Endothelial cell (in vitro differentiated cells): ENCODE measurements at places on chromosomes 12 and 14. TPM values are rescaled to one million over a fixed set of nuclear protein-coding genes. Genes with fewer than 3 reads are reported as not detected.
A peak's percentile ranks its signal among the peaks of the same experiment; 100 is the strongest.

DNA sequence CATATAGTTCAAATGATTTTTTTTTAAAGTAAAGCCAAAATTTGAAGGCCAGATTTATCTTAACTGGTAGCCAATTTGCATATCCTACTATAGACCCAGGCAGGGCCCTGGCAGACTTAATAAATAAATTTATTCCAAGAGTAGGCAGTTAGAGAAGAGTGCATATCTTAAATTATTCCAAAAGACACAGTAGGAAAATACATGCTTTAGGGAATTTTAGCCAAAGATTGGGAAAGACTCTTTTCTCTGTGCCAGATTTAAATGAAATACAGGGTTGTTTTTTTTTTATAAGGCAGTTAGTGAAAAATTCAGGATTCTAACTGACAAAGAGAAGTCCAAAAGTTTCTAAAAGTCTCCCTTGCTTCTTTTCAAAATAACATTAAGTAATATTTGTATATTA is 65.5 kb downstream of the ST8SIA1 start:
- H3K4me1 ChIP-seq: peaks cover 3% of the 10 kb centered on the region
- DNase-seq: no peak
- H3K27ac ChIP-seq: no peak overlapping the region
- H3K4me3 ChIP-seq: no peak overlapping the region

The TWF1 gene
- 44.8 TPM for total RNA-seq

The SAMD15 gene
- total RNA-seq: 1.7 TPM

- H3K36me3 ChIP-seq: peaks cover 17% of the 10 kb centered on the region
- DNase-seq: no peak
- H3K27me3 ChIP-seq: peaks cover 3% of the 10 kb centered on the region
- no peak overlapping the region for H3K4me3 ChIP-seq
- no peak overlapping the region for H3K27ac ChIP-seq
Measured at GRCh38 chr14:56244138-56244789, 126.1 kb downstream of the PELI2 start.

GRCh38 chr12:34603382-34604035 is 581.2 kb downstream of the ALG10 start:
- no peak for DNase-seq
- peaks cover 5% of the 10 kb centered on the region for H3K27me3 ChIP-seq
- peaks cover 3% of the 10 kb centered on the region for H3K36me3 ChIP-seq
- no peak overlapping the region for H3K27ac ChIP-seq

GRCh38 chr14:23042162-23042965 is at the start of gene PSMB11:
TSS of gene PSMB11 (plus strand) at chr14:23042212. CDS start at chr14:23042226, 14 bp downstream.
- peaks cover 6% of the 10 kb centered on the region for H3K36me3 ChIP-seq
- peaks cover 12% of the 10 kb centered on the region for H3K27me3 ChIP-seq
- no peak for DNase-seq
- peaks cover 38% of the 10 kb centered on the region for H3K4me1 ChIP-seq

The AICDA gene
- total RNA-seq: 0.10 TPM

DNA sequence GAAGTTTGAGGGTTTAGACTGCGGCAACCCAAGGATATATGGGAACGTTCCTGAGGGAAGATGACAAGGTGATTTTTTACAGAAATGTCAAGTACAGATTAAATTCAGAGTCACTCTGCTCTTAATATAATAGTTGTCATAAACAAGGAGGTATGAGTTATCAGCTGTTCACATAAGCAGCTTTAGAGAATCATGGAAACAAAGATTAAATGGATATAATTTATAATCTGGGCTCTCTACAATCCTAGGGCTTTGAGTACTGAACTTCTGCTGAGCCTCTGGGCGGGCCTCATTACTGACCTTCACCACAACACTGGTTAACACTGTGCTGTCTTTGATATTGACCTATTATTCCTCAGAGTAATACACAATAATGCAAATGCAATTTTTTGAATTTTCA is 577.8 kb downstream of the RPS29 start:
- H3K27ac ChIP-seq: no peak overlapping the region
- H3K27me3 ChIP-seq: no peaks in the 10 kb centered on the region
- DNase-seq: no peak
- H3K36me3 ChIP-seq: no peaks in the 10 kb centered on the region
- no peaks in the 10 kb centered on the region for H3K4me1 ChIP-seq

GRCh38 chr12:59403259-59403932 is 192.4 kb upstream of the SLC16A7 start:
- no peaks in the 10 kb centered on the region for H3K27me3 ChIP-seq
- H3K4me3 ChIP-seq: no peak overlapping the region

GRCh38 chr14:72600551-72601330 is 293.2 kb downstream of the DPF3 start:
- H3K4me1 ChIP-seq: peaks cover 10% of the 10 kb centered on the region
- H3K27ac ChIP-seq: no peak overlapping the region
- H3K27me3 ChIP-seq: no peaks in the 10 kb centered on the region
- no peaks in the 10 kb centered on the region for H3K36me3 ChIP-seq
- DNase-seq: no peak

The PXN gene
- total RNA-seq: 227 TPM

GRCh38 chr14:78307671-78308070 is 137.5 kb downstream of the NRXN3 start:
- H3K4me3 ChIP-seq: no peak overlapping the region
- DNase-seq: no peak
- no peak overlapping the region for H3K27ac ChIP-seq
- peaks cover 3% of the 10 kb centered on the region for H3K4me1 ChIP-seq
- H3K27me3 ChIP-seq: peaks cover 2% of the 10 kb centered on the region

- H3K36me3 ChIP-seq: peaks cover 6% of the 10 kb centered on the region
- peaks cover 3% of the 10 kb centered on the region for H3K27me3 ChIP-seq
- DNase-seq: no peak
- no peak overlapping the region for H3K4me3 ChIP-seq
- H3K4me1 ChIP-seq: no peaks in the 10 kb centered on the region
Measured at GRCh38 chr12:111310076-111310870, 58.6 kb downstream of the PHETA1 start.

GRCh38 chr14:77276295-77276935 is 5.4 kb upstream of the NGB start:
- H3K27ac ChIP-seq: no peak overlapping the region
- no peak for DNase-seq
- peaks cover 11% of the 10 kb centered on the region for H3K36me3 ChIP-seq
- peaks cover 7% of the 10 kb centered on the region for H3K4me1 ChIP-seq
- peaks cover 10% of the 10 kb centered on the region for H3K27me3 ChIP-seq

The OVCH1 gene
- not detected for total RNA-seq

DNA sequence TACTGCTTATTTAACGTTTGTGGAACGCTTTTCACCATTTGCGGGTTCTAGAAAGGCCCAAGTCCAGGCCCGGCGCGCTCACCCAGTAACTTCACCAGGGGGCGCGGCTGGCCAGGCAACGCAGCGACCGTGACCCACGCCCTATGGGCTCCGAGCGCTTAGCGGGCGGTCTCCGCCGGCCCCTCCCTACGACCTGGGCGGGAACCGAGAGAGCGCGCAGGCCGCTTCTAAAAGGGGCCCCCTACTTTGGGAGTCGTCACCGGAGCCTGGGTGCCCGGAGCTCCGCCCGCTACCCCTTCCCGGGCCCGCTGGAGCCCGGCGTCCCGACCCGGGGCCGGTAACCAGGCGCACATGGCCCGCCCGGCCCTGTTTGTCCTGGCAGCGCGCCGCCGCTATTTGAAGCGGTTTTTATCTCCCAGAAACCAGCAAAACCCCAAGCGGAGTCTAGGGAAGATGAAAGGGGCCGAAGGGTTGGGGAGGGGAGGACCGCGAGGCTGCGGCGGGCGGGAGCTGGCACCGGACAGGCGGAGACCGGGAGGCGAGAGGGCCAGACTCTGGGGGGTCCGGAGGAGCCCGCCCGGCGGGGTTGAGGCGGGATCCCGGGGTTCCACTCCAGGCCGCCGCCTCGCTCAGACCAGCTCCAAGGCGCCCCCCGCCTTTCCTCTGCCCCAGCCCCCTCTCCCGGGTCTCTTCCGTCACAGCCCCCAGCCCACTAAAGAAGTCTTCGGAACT is 3.5 kb upstream of the AAAS start:
- DNase-seq: peak; percentile 88
- peaks cover 12% of the 10 kb centered on the region for H3K27me3 ChIP-seq
- H3K4me3 ChIP-seq: peak overlapping the region; percentile 87
- H3K36me3 ChIP-seq: peaks cover 9% of the 10 kb centered on the region
- peaks cover 36% of the 10 kb centered on the region for H3K4me1 ChIP-seq

DNA sequence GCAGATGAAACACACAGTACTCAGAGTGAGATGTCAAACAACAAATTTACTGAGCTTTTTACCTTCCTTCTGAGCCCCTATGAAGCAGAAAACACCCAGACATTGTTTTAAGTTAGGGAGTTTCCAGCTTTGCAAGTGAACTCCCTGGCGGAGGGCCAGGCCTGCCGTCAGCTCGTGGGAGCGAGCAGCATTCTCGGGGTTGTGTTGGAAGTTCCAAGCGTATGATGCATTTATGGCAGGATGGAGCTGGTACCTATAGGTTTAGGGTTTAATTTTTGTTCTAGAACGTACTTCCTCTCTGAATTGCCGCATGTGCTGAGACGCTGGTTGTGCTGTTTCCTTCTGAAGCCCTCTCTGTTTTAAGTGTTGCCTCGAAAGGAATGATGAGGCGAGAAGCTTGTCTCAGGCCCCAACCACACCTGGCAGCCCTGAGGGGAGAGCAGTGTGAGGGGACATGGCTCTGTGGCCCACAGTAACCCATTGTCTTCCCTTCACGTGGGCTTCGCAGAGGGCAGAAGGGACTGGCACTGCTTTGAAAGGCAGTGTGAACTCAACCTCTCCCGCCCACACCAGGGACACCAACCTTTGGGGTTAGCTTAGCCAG is 76.6 kb downstream of the SSPN start:
- H3K4me1 ChIP-seq: peaks cover 22% of the 10 kb centered on the region
- no peak for DNase-seq
- no peak overlapping the region for H3K4me3 ChIP-seq
- H3K27ac ChIP-seq: no peak overlapping the region
- H3K36me3 ChIP-seq: no peaks in the 10 kb centered on the region
- H3K27me3 ChIP-seq: peaks cover 7% of the 10 kb centered on the region

- no peak for DNase-seq
- no peaks in the 10 kb centered on the region for H3K36me3 ChIP-seq
- no peaks in the 10 kb centered on the region for H3K4me1 ChIP-seq
Measured at GRCh38 chr14:104550340-104550860, 29.2 kb upstream of the C14orf180 start.

The ZNF385A gene
- 15.6 TPM for total RNA-seq

GRCh38 chr12:63090716-63091115 is 60.3 kb downstream of the AVPR1A start:
- no peak overlapping the region for H3K4me3 ChIP-seq
- DNase-seq: no peak
- no peaks in the 10 kb centered on the region for H3K36me3 ChIP-seq
- H3K4me1 ChIP-seq: peaks cover 34% of the 10 kb centered on the region
- H3K27ac ChIP-seq: no peak overlapping the region

GRCh38 chr14:50232276-50232642 is 881 bp upstream of the SOS2 start:
- no peak for DNase-seq
- H3K27ac ChIP-seq: peak overlapping the region; percentile 84
- H3K36me3 ChIP-seq: peaks cover 6% of the 10 kb centered on the region
- peak overlapping the region; percentile 93 for H3K4me3 ChIP-seq
- H3K4me1 ChIP-seq: peaks cover 19% of the 10 kb centered on the region

DNA sequence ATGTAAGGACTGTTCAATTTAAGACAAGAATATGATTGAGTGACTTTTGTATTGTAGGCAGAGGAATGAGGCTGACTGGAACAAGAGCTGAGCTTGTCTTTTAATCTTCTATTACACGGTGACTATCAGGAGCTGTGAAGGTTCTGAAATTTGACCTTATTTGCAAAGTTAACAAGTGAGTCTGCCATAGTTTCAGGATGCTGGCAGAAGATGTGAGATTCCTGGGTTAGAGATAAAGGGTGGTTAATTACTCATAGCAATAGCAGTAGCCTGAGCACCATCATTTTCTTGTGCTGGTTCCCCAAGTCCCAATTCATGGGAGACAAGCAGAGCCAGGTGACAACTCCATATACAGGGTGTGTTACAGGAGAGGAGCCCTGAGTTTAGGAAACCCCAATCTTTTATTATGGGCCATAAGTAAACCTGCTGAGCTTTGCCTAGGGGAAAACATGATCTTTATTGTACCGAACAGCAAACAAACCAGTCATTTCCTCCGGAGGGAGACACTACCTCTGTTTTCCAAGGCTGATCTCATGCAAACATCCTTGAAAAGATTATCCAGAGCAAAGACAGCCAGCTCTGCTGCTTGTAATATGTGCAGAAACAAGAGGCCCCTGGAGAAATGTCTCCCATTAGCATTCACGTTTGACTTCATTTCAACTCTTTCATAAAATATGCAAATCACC is 51.7 kb upstream of the DDX11 start:
- H3K4me3 ChIP-seq: no peak overlapping the region
- peaks cover 15% of the 10 kb centered on the region for H3K27me3 ChIP-seq
- H3K27ac ChIP-seq: no peak overlapping the region
- DNase-seq: no peak

GRCh38 chr14:83867566-83868225 is 1662.2 kb upstream of the FLRT2 start:
- no peaks in the 10 kb centered on the region for H3K27me3 ChIP-seq
- H3K36me3 ChIP-seq: no peaks in the 10 kb centered on the region
- no peak overlapping the region for H3K4me3 ChIP-seq
- no peak for DNase-seq

The ACYP1 gene
- 5.8 TPM for total RNA-seq

- no peaks in the 10 kb centered on the region for H3K36me3 ChIP-seq
- no peak overlapping the region for H3K27ac ChIP-seq
- no peaks in the 10 kb centered on the region for H3K4me1 ChIP-seq
- H3K27me3 ChIP-seq: no peaks in the 10 kb centered on the region
- no peak overlapping the region for H3K4me3 ChIP-seq
Measured at GRCh38 chr12:117580015-117580717, 218.7 kb upstream of the NOS1 start.

DNA sequence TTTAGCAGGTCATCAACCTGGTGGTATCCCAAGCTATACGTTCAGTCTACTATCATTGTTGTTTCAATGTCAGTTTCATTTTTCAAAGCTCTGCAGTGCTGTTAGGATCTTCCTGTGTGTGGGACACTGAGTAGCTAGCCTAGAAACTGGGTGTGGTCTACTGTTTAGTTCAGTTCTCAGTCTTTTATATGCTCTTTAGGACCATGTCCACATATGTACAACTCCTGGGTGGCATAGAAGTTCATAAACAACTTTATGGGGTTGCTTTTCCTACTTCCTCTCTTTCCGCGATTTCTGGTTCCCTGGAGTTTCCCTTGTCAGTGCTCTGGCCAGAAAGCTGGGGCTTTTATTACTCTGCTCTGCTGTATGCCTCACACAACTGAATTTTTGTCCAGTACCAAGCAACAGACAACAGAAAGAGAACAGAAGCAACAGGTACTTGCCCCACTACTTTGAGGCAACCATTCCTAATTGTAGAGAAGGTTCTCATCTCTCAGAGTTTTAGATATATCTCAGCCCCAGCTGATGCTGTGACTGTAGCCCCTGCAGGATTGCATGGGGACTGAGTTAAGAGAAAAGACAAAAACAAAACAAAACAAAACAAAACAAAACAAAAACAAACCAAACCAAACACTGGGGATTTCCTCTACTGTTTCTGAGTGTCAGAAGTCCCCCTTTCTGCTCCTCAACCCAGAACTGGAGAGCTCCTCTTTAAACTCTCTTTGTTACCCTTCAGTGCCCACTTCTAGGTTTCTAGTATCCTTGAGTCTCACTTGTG is 30.3 kb downstream of the MIS18BP1 start:
- H3K4me1 ChIP-seq: no peaks in the 10 kb centered on the region
- no peak for DNase-seq
- H3K27ac ChIP-seq: no peak overlapping the region

GRCh38 chr14:30991408-30991807 is 34.0 kb upstream of the AP4S1 start:
- H3K36me3 ChIP-seq: peaks cover 4% of the 10 kb centered on the region
- DNase-seq: no peak
- no peak overlapping the region for H3K4me3 ChIP-seq
- H3K4me1 ChIP-seq: peaks cover 17% of the 10 kb centered on the region

The SMIM41 gene
- total RNA-seq: not detected
